Anterior cingulate cortex (tissue), 58 donors: ENCODE measurements at places on chromosomes 13 and 19.

- no peak for DNase-seq
Observed at GRCh38 chr13:59337070-59337469, 826.7 kb downstream of the DIAPH3 start.

- no peak for DNase-seq
Observed at GRCh38 chr19:8686549-8686948, 12.0 kb downstream of the ACTL9 start.

GRCh38 chr13:91417660-91418325 lies 19.4 kb downstream of the GPC5 start:
- DNase-seq = no peak

DNA sequence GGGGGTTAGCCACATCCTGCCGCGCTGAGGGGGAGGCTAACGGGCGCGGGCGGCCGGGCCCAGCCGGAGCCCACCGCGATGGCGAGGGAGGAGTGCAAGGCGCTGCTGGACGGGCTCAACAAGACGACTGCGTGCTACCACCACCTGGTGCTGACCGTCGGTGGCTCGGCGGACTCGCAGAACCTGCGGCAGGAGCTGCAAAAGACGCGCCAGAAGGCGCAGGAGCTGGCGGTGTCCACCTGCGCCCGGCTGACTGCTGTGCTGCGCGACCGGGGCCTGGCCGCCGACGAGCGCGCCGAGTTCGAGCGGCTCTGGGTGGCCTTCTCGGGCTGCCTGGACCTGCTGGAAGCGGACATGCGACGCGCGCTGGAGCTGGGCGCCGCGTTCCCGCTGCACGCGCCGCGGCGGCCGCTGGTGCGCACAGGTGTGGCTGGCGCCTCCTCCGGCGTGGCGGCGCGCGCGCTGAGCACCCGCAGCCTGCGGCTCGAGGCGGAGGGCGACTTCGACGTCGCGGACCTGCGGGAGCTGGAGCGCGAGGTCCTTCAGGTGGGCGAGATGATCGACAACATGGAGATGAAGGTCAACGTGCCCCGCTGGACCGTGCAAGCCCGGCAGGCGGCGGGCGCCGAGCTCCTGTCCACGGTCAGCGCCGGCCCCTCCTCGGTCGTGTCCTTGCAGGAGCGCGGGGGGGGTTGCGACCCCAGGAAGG lies 692 bp downstream of the RGS9BP start:
- no peak for DNase-seq

GRCh38 chr13:112325142-112325808 lies 50.9 kb upstream of the SPACA7 start:
- DNase-seq = no peak

- DNase-seq = no peak
Observed at GRCh38 chr19:36891768-36892357, 24.2 kb downstream of the ZNF829 start.

DNA sequence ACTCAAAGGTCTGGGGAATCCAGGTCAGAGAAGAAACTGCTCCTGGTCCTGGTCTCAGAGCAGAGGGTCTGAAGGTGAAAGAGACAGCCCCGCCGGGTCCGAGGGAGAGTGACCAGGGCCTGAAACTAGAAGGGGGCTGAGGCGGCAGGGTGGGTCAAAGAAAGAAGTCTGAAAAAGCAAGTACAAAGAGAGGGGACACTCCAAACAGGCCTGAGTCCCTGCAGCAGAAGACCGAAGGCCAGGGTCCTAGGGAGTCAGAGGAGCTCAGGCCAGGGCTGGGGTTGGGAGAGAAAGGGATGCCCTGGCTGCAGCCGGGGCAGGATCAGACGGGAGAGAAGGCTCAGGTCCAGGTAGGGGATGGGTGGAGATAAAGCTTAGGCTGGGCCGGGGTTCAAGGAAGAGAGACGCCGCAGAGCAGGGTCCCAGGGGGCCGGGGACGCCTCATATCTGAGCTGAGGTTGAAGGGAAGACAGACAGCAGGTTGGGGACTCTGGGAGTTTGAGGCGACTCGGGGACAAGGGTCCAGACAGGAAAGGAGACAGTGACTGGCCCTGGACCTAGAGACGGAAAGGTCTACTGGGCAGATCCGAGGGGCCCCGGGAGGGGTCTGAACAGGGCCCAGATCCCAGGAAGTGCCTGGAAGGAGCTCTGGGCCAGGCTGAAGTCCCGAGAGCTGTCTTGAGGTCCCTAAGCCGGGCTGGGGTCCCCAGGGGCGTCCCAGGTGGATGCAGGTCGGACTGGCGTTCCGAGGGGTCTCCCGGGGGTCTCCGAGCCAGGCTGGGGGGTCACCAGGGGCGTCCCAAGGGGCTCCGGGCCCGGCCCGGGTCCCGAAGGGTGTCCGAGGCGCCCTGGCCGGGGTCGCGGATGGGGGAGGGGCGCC lies 795 bp downstream of the MLLT1 start:
- DNase-seq = no peak

DNA sequence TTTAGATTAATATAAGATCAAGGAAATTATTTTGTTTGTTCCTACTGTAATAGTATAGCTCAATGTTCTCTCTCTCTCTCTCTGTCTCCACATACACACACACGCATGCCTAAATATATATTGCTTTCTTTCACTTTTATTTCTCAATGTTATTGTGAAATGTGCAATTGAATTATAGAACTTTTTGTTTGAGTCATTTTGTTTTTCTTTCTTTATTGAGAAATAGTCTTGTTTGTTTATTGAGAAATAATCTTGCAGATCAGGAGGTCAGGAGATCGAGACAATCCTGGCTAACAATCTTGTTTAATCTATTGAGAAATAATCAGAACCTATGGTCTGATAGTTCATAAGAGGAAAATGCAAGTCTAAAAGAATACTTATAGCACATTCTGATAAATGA lies 1581.3 kb downstream of the EFNB2 start:
- no peak for DNase-seq
